ENCODE measurements at places on chromosomes 4 and X.

DNA sequence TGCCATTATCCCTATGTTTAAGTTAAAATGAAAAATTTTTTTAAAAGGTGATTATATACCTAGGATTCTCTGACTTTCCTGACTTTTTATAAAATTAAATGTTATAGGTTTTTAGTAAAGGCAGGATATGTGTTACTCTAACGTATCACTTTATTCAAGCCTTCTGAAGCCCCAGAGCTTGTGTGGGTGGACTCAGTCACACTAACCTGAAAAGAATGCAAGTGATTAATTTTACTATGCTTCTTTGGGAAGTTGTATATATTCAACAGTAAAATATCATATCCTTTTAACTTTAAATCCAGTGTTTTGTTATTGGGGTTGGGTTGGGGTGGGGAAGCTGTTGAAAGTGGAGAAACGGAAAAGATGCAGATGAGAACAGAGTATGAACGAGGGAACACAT, 22.8 kb downstream of the PDLIM3 start:
- no peak for DNase-seq

DNA sequence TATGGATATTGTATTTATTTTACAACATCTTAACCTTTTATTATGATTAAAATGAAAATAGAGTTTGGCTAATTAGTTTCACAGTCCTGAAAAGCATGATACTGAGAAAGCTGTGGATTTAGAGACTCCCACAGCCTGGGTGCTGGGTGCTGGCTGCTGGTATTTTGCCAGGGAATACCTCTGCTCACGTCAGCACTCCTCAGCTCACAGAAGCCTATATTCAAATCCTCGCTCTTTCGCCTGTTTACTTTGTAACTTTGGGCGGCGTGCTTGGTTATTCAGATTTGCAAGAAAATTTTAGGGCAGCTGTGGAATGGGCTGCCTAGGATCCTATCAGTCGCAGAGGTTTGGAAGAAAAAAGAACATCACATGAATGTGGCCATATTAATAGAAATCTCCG, 261.8 kb downstream of the DCTD start:
- no peak for DNase-seq

GRCh38 chrX:45668686-45669443, 468.2 kb upstream of the DIPK2B start:
- DNase-seq: peak; percentile 86

- no peak for DNase-seq
Observed at GRCh38 chr4:47012676-47013075, 18.7 kb upstream of the GABRB1 start.

DNA sequence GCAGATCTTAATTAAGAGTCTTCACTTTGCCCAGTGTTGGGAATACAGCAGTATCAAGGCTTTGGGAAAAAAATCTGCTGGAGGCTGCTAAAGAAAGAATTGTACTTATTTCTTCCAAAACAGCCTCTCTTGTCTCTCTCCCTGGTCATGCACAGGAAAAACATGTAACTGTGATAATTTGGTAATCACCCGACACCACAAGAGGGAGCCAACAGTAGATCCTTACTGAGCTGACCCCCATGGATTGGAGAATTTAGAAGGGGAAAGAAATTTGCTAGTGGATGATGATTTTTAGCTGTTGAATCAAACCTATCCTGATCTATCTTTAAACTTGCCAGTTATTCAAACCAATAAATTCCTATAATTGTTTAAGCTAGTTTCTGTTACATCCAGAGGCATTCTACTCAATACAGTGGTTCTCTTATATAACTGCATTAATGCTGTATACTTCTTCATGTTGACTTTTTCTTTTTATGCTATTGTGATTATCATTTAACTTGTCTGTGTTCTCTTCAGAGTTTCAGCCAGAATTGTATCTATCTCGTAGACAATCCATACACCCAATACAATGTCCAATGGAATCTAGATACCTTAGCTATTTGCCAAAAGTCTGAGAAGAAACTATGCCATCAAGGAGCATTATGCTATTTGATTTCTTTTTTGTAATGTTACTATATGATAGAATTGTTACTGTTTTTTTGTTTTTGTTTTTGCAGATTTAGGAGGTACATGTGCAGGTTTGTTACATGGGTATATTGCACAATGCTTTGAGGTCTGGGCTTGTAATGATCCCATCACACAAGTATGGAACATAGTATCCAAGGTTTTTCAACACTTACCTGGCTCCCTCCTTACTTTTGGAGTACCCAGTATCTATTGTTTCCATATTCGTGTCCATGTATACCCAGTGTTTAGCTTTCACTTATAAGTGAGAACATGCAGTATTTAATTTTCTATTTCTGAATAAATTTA, 31.3 kb upstream of the ARHGEF38 start:
- peak; percentile 5 for DNase-seq

DNA sequence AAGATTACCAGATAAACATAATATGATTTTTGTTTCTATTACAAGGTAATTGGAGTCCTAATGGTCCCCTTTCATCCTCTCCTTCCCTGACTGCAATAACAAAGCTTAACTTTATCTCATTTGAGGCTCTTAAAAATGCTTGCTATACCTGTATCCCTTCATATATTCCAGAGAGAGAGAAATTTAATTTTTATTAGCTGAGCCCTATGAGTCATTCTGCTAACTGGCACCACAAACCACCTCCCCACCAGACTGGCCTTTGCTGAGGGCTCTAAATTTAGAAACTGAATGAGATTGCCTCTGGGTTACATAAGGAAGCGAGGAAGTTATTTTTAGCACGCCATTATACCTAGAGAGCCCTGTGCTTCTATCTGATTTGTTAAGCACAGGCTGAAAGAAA, 27.4 kb downstream of the CBLL2 start:
- DNase-seq: peak; percentile 19

DNA sequence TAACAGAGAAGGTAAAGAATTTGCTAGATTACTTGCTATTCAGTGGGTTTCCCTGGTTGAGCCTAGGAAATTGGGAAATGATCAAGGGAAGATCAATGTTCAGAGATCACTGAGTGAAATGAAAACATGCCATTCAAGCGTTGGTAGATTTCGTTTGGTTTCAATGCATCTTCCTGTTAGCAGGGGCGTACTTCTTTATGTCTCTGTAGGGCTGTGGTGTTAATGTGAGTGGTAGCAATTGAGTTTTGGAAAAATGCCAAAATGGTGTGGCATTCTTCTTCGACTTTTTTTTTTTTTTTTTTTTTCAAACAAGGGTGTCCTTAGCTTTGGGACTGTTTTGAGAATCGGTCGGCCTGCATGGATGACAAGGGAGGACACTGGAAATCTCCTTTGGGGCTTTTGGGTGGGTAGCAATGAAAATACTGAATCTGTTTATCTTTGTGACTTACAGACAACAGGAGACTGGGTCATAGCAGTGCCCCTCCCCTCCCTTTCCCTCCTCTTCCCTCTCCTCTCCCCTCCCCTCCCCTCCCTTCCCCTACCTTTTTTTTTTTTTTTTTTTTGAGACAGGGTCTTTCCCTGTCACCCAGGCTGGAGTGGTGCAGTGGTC, 50.4 kb downstream of the SPRY1 start:
- no peak for DNase-seq

- DNase-seq: peak; percentile 96
Observed at GRCh38 chr4:138235419-138235952, 6.7 kb downstream of the SLC7A11 start.

- no peak for DNase-seq
Observed at GRCh38 chr4:3780347-3781171, 14.4 kb downstream of the ADRA2C start.
